ENCODE measurements at places on chromosomes 12 and 14. TPM values are rescaled to one million over a fixed set of nuclear protein-coding genes. Genes with fewer than 3 reads are reported as not detected.

SLC4A8 gene
- total RNA-seq = 5.2 TPM

CD163L1 gene
- total RNA-seq = 1.6 TPM

KRT79 gene
- total RNA-seq = not detected

NTF3 gene
- total RNA-seq = 12.2 TPM

TSPAN19 gene
- total RNA-seq = not detected

ADAM21 gene
- 0.36 TPM for total RNA-seq

CARMIL3 gene
- not detected for total RNA-seq

CFAP73 gene
- total RNA-seq = not detected

CSRP2 gene
- total RNA-seq = 157 TPM

TMEM179 gene
- not detected for total RNA-seq

RNU4-1 gene
- under 0.01 TPM for total RNA-seq

CPNE6 gene
- total RNA-seq = not detected

INSM2 gene
- total RNA-seq = not detected

DNA sequence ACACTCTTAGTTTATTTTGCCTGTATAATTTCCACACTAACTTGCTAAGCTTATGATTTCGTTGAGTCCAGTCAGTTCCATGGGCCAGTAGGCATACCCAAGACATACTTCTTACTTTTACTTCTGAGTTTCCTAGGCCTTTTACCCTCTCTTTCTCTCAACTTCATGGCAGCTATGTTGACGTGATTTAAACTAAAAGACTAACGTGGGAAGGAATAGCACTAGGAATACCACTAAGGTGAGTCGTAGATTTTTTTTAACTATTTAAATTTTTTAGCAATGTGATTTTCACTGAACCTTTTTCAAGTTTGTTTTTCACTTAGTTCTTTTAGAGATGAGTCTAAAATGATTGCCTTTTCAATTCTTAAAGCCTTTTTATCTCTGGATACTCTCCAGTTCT, 793.5 kb upstream of the NOVA1 start:
- H3K36me3 ChIP-seq = no peaks in the 10 kb centered on the region
- H3K27ac ChIP-seq = no peak overlapping the region
- H3K4me3 ChIP-seq = no peak overlapping the region

DNA sequence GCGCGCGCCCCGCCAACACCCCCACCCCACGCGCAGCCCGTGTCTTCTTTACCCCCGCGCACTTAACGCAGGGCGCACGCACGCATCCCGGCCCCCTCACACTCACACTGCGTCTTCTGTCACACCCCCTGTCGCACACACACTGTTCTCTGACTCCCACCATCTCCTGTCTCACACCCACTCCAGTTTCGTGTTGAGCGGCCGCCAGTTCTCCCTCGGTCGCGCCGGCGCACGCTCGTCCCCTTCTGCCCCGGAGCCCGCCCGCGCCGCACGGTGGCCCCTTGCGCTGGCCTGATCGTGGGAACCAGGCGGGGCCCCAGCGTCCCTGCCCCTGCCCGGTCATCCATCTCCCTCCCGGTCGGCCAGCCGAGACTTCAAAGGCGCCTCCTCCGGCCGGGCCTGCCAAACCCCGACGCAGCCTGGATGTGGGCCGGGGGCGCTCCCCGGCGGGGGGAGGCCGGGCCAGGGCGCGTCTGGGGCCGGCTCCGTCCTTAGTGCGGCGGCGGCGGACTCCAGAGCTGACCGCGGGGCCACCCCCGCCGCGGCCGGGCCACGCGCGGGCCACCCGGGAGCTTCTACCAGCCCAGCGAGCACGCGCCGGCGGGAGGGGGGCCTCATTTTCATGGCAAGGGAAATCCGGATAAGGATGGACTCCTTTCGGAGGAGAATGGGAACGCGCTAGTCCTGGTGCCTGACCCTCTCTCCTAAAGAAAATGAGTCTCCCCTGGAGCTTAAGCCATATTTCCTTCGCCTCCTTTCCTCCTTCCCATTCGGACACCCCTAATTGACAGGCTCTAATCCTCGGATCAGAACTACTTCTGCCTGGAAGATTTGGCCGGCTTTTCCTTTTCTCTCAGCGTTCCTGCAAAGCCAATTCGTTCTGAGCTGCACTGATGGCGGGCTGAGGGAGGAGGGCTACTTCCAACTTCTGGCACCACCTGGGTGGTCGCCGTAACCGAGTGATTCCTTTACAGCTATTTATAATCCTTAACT, 82.0 kb upstream of the HMGA2 start:
- DNase-seq = peak; percentile 44
- peak overlapping the region; percentile 42 for H3K27ac ChIP-seq
- H3K4me1 ChIP-seq = peaks cover 2% of the 10 kb centered on the region
- H3K4me3 ChIP-seq = peak overlapping the region; percentile 83
- no peaks in the 10 kb centered on the region for H3K36me3 ChIP-seq

DNA sequence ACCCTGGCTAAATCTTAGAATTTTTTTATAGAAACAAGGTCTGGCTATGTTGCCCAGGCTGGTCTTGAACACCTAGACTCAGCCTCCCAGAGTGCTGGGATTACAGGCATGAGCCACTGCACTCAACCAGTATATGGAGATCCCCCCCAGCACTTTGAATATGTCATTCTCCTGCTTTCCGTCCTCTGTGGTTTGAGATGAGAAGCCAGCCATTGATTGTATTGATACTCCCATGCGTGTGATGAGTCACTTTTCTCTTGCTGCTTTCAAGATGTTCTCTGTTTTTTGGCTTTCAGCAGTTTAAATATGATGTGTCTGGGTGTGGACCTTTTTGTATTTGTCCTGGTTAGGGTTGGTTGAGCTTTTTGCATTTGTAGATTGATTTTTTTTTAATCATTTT, 75.2 kb upstream of the DNM1L start:
- peak; percentile 51 for DNase-seq
- no peak overlapping the region for H3K27ac ChIP-seq
- no peak overlapping the region for H3K4me3 ChIP-seq
- no peaks in the 10 kb centered on the region for H3K27me3 ChIP-seq
- peaks cover 6% of the 10 kb centered on the region for H3K36me3 ChIP-seq

GRCh38 chr14:98208943-98209342, 1063.1 kb downstream of the BCL11B start:
- no peak overlapping the region for H3K27ac ChIP-seq
- no peaks in the 10 kb centered on the region for H3K36me3 ChIP-seq
- H3K27me3 ChIP-seq = no peaks in the 10 kb centered on the region
- H3K4me3 ChIP-seq = no peak overlapping the region
- no peaks in the 10 kb centered on the region for H3K4me1 ChIP-seq

DNA sequence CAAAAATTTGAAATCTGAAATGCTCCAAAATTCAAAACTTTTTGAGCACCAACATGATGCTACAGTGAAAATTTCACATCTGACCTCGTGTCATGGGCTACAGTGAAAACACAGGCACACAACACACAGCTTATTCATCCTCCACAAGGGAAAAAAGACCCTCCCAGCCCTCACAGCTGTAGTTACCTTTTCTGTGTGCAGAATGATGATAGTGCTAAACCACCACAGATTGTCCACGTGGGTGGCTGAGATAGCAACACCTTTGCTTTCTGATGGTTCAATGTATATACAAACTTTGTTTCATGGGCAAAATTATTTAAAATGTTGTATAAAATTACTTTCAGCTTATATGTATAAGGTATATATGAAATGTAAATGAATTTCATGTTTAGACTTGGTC, 46.8 kb downstream of the FRS2 start:
- H3K4me1 ChIP-seq = peaks cover 9% of the 10 kb centered on the region
- peaks cover 2% of the 10 kb centered on the region for H3K36me3 ChIP-seq
- H3K27me3 ChIP-seq = no peaks in the 10 kb centered on the region

GRCh38 chr14:51547260-51547659, 104.5 kb upstream of the FRMD6 start:
- H3K36me3 ChIP-seq = no peaks in the 10 kb centered on the region
- H3K4me1 ChIP-seq = peaks cover 17% of the 10 kb centered on the region
- no peak overlapping the region for H3K27ac ChIP-seq
- no peak overlapping the region for H3K4me3 ChIP-seq
- no peaks in the 10 kb centered on the region for H3K27me3 ChIP-seq
- peak; percentile 100 for DNase-seq

DNA sequence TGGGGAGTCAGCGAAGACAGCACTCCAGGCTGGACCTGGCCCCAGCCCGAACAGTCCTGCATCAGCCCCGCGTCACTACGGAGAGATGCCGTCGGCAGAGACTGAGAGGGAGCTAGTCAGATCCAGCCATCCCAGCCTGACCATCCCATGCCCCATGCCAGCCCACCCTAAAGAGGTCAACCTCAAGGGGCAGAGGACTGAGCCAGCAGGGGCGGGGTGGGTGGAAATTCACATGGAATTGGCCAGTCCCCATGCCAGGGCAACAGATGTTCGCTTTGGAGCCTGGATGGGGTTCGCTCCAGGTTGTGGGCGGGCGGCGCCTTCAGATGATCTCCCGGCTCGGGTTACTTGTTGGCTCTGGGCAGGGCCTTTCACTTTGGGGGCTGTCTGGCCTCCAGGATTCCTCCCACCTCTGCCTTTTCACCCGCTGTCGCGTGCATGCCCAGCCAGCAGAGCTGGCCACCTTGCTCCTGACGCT, 154.3 kb downstream of the TSPAN9 start:
- no peaks in the 10 kb centered on the region for H3K27me3 ChIP-seq
- peaks cover 9% of the 10 kb centered on the region for H3K4me1 ChIP-seq
- no peaks in the 10 kb centered on the region for H3K36me3 ChIP-seq

DNA sequence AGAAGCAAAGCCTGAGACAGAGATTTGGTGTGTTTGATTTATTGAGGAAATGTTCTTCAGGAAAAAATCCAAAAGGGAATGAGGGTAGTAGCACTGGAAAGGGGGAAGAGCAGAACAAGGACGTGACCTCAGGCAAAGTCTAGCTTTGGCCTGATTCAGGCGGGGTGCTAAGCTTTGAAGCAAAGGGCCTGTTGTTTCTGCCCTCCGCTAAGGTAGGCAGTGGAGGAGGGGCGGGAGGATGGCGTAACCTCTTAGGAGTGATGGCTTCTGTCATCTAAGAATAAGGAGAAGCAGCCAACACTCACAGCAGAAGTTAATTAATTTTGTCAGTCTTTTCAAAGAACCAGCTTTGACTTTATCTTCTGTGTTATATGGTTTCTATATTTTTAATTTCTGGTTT, 20.4 kb downstream of the ABHD12B start:
- H3K36me3 ChIP-seq = no peaks in the 10 kb centered on the region
- no peak overlapping the region for H3K4me3 ChIP-seq
- no peak for DNase-seq
- no peaks in the 10 kb centered on the region for H3K4me1 ChIP-seq

GRCh38 chr12:89783359-89784060, 74.9 kb upstream of the ATP2B1 start:
- no peak overlapping the region for H3K4me3 ChIP-seq
- no peaks in the 10 kb centered on the region for H3K27me3 ChIP-seq
- peak overlapping the region; percentile 14 for H3K27ac ChIP-seq

GRCh38 chr14:101334656-101335055, 226.6 kb upstream of the DIO3 start:
- H3K27me3 ChIP-seq = peaks cover 12% of the 10 kb centered on the region
- H3K4me3 ChIP-seq = no peak overlapping the region
- no peaks in the 10 kb centered on the region for H3K36me3 ChIP-seq

DNA sequence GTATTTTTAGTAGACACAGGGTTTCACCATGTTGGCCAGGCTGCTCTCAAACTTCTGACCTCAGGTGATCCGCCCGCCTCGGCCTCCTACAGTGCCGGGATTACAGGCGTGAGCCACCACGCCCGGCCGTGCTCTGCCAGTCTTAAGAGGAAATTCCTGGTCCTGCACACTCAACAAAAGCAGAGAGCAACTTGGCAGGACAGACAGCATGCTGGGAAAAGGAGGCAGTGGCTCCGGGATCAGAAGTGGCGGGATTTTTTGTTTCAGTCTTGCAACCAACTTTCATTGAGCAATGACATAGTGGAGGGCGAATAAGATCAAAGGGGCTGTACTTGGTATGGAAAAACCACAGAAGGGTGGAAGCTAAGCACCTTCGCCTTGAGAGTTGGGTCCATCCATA, 2.1 kb downstream of the CKAP4 start:
- DNase-seq = peak; percentile 54
- peaks cover 13% of the 10 kb centered on the region for H3K4me1 ChIP-seq
- H3K27me3 ChIP-seq = no peaks in the 10 kb centered on the region

- no peak for DNase-seq
- no peak overlapping the region for H3K27ac ChIP-seq
- 0 out of 2 replicates have a peak, but pooled peaks cover 2% of the 10 kb centered on the region for H3K4me1 ChIP-seq
- H3K27me3 ChIP-seq = peaks cover 25% of the 10 kb centered on the region
- no peaks in the 10 kb centered on the region for H3K36me3 ChIP-seq
- H3K4me3 ChIP-seq = no peak overlapping the region
Measured at GRCh38 chr12:55705782-55706402, 1.8 kb downstream of the ITGA7 start.

DNA sequence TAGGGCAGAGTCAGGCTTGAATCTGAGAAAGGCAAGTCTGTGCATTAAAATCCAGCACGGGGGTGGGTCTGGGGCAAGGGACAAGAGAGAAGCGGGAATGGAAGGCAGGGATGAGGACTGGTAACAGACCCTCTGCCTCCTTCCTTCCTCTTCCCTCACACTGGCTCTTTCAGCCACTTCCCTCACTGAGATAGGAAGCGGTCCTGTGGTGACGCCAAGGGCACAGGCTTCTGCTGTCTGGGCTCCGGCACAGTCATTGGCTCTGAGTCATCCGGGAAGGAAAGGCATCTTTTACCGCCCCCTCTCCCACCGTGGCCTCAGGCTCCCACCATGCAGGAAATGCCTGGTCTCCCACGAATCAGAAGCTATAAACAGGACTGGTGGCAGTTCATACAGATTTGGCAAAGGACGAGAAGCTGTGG, 70.2 kb downstream of the ETV6 start:
- H3K27me3 ChIP-seq = no peaks in the 10 kb centered on the region
- DNase-seq = peak; percentile 98
- no peaks in the 10 kb centered on the region for H3K36me3 ChIP-seq
- no peak overlapping the region for H3K4me3 ChIP-seq
- H3K27ac ChIP-seq = peak overlapping the region; percentile 96

DNA sequence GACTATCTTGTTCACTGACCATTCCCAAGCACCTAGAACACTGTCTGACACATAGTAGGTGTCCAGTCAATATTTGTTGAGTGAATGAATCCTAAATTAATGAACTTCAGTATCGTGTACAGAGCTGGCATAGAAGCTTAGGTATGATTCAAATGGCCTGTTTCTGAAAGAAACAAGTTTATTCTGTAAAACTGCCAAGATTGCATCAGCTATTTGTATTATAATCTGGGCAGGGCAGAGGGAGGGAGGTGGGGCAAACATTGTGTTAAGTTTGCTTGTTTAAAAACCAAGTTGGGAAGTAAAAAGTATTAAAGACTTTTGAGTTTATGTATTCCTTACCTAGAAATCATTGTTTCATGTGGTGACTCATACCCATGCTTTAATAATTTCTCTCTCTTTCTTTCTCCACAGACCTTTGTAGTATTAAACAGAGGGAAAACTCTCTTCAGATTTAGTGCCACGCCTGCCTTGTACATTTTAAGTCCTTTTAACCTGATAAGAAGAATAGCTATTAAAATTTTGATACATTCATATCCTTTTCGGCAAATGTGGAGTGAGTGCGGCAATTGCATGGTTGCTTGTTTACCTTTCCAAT, 92.8 kb downstream of the SCN8A start:
- no peak overlapping the region for H3K4me3 ChIP-seq
- H3K27ac ChIP-seq = no peak overlapping the region
- no peaks in the 10 kb centered on the region for H3K36me3 ChIP-seq

All from IMR-90 (cell line).